ENCODE measurements at places on chromosomes 5 and 9.

DNA sequence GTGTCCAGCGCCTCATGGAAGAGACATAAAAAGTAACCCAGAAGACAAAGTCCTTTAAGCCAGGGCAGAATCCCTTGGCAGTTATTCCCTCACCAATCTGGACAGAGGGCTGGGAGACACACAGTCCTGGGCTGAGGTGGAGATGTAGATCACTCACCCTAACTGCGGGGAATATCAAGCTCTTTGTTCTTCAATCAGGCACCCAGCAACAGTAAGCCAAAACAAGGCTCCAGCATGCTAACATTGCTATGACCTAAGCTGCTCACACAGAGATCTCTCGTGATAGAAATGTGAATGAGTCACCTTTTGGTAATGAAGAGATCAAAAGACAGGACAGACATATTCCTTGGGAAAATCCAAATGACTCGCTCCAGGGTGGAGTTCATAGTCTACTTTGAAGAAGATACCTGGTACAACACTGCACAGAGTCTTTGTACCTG, 101.3 kb downstream of the FBN2 start:
- DNase-seq, result no peak

- DNase-seq, result no peak
These were observed 1696.0 kb upstream of the WWC1 start for GRCh38 chr5:166595274-166595951.

- no peak for DNase-seq
These were observed 88.0 kb downstream of the PLPP1 start for GRCh38 chr5:55446640-55447351.

DNA sequence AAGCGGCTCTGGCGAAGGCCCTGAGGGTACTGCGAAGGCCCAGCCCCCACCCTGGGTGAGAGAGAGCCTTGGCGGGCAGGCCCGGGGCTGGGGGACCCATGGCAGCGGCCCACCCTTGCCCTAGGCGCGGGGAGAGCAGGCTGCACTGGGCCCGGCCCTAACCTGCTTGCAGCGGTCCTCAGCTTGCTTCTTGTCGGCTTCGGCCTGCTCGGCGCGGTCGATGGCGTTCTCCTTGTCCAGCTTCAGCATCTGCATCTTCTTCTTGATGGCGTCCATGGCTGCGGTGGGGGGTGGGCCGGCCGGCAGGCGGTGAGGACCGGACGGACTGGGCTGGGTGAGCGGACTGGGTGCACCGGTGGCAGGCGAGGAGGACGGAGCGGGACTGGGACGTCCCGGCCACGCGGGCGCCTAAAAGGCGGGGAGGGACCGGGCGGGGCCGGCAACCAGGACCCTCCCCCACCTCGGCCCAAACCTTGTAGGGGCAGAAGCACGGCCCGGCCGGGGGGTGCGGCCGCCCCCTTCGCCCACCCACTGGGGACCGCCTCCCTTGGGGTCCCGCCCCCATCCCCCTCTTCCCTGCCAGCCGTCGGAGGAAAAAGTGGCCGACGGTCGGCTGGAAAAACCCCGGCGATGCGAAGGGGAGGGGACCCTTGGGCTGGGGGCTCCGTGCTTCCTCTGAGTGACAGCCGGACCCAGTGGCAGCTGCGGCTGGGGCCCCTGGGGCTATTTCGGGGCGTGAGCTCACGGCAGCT, at the start of gene TPM2:
TSS of gene TPM2 (minus strand) at position 384 of the 752 bp plus-strand sequence. CDS start at position 276, 108 bp downstream.
- no peak for DNase-seq

DNA sequence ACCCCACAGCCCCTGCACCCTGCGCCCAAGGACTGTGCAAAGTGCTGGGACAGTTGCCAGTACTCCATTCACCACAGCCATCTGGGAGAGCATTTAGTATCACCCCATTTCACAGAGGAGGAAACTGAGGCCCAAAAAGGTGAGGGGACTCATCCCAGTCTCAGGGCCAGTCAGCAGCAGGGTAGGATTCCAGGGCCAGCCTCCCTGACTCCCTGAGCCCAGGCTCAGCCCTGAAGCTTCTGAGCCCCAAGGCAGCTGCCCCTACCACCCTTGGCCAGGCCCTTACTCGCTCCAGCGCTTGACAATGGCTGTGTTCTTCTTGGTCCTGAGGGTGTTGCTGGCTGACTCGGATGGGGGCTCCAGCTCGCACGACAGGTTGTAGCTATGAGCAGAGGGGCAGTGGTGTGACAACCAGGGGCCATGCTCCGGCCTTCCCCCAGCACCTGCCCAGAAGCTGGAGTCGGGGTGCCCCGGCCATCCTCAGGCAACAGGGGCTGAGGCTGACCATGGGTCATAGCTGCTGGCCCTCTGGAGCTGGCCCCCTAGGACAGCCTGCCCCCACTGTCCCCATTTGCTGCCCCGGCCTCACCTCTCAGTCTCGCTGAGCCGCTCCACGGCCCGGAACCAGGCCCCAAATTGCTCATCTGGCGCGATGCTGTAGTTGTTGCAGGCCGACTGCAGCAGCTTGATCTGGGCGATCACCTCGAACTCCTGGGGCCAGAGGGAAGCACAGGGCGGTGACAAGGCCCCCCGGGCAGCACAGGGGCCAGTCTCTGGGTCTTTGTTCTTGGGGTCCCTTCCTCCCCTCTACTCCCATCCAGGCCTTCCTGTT, 18.6 kb downstream of the RALGDS start:
- no peak for DNase-seq

GRCh38 chr9:126151031-126151685, 175.5 kb upstream of the MVB12B start:
- DNase-seq, result no peak

- no peak for DNase-seq
These were observed 200.1 kb upstream of the TBC1D2 start for GRCh38 chr9:98455256-98456155.

- no peak for DNase-seq
These were observed 105.1 kb upstream of the CTSL start for GRCh38 chr9:87620731-87621322.

DNA sequence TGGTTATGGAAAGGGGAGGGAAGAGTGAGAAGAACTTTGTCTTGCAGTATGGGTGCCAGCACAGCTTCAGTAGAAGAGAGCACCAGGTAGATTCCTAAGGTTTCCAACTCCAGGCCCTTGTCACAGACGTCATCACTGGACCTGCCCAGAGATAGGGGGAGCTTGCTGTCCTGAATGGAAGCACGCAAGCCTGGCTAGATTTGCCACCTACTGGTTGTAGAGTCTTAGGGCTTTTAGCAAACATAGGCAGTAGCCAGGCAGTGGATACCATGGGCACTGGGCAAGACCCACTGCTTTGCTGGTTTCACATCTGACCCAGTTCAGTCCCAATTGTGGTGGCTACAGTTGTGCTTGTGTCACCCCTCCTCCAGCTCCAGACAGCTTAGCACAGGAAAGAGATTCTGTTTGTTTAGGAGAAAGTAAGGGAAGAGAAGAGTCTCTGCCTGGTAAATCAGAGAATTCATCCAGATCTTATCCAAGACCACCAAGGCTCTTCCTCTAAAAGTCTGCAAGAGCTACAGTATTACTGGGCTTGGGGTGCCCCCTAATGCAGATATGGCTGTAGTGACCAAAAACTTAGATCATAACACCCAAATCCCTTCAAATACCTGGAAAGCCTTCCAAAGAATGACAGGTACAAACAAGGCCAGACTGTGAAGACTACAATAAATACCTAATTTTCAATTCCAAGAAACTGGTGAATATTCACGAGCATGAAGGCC, 158.9 kb downstream of the HINT1 start:
- DNase-seq, result no peak

DNA sequence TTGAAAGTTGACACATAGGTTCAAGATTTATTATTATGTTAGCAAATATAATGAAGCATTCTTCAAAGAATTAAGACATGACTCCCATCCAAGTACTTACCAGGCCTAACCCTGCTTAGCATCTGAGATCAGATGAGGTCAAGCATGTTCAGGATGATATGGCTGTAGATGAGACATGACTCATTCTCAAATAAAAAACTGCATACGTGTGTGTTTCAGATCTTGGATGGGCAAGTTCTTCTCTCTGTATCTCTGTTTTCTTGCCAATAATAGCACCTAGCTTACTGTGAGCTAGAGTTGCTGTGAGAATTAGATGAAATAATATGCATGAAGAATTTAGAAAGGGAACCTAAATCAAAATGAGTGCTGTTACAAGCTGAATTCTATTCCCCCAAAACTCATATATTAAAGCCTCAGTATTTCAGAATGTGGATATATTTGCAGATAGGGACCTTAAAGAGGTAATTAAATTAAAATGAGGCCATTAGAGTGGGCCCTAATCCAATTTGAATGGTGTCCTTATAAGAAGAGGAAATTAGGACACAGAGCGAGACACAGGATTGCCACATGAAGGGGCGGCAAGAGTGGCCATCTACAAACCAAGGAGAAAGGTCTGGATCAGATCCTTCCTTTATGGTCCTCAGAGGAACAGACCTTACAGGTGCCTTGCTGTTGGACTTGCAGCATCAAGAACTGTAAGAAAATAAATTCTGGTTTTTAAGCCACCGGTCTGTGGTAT, 146.2 kb downstream of the MARCHF11 start:
- DNase-seq, result no peak

GRCh38 chr5:29697785-29698414, 1495.6 kb upstream of the CDH6 start:
- DNase-seq, result no peak

DNA sequence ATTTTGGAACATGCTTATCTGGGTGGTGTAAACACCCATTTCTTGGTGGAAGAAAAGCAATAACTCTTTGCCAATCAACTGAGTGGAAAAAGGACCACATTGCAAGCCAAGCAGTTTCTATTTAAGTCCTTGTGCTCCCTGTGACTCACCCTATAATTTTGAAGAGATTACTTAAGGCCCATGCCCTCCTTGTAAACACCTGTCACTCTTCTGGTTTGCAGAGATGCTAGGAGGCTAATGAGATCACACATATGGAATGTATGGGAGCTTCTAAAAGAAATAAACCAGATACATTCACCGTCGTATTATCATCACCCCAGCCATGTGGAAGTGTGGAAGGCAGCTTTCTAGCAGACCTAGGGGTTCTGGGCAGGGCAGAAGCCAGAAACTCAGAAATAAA, 337.1 kb downstream of the GADD45G start:
- DNase-seq, result no peak

- no peak for DNase-seq
These were observed 14.1 kb downstream of the MARCHF6 start for GRCh38 chr5:10367579-10367978.

DNA sequence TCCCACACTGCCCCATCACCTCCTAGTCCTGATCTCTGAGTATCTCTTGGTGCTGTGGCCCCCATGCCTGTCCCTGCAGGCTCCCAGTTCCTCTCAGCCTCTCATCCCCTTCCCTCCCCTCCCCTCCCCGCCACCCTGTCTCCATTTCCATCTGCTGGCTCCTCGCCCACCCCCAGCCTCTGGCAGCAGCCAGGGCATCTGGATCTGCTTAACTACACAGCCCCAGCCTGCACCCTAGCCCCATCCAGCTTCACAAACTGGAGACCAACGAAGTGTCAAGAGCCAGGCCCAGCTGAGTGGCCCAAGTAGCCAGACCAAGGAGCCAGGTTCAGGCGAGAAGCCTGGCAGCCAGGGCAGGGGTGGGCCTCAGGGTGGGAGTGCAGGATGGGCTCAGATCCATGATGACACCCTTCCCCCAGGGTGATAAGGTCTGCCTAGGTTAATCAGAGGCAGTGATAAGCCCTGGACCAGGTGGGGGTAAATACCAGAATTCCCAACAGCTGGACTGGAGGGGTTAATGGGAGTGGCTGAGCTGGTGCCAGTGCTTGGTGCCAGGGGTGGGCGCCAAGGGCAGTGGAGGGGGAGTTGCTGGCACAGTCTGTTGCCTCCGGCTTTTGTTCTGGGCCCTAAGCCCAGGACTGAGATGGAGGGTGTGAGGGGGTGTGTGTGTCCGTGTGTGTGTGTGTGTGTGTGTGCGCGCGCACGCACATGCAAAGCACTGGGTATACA, 2.5 kb downstream of the IL11RA start:
- DNase-seq, result no peak

DNA sequence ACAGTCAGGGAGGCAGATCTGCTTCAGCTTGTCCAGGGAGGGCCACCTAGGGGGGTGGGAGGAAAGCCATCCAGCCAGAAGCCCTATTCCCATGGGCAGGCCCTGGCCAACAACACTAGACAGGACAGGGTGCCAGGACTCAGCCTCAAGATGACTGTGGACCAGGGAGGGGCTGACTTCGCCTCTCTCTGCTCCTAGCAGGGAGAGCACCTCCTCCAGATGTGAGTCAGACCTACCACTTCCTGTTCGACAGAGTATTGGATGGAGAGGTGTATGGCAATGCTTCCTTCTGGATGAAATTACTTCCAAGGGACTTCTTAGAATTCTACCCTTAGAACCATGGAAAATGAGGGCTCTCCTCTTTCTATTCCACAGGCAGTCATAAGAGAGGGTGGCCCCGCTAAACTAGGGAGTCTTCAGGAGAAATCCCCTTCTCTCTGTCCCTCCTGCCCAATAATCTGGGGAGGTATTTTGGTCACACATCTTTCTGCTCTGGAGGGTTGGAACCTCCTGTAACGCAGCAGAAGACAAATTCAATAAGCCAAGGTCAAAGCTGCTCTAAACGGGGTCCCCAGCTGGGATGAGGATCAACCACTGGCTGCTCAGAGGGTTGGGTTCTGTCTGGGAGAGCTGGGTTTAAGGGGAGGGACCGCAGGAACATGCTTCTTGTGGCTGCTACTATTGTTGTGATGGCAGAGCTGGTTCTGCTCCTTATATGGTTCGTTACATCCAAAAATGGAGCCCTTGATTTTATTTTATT, 23.2 kb upstream of the RCL1 start:
- no peak for DNase-seq

- DNase-seq, result no peak
These were observed 26.3 kb downstream of the SLC46A2 start for GRCh38 chr9:112864403-112864802.

DNA sequence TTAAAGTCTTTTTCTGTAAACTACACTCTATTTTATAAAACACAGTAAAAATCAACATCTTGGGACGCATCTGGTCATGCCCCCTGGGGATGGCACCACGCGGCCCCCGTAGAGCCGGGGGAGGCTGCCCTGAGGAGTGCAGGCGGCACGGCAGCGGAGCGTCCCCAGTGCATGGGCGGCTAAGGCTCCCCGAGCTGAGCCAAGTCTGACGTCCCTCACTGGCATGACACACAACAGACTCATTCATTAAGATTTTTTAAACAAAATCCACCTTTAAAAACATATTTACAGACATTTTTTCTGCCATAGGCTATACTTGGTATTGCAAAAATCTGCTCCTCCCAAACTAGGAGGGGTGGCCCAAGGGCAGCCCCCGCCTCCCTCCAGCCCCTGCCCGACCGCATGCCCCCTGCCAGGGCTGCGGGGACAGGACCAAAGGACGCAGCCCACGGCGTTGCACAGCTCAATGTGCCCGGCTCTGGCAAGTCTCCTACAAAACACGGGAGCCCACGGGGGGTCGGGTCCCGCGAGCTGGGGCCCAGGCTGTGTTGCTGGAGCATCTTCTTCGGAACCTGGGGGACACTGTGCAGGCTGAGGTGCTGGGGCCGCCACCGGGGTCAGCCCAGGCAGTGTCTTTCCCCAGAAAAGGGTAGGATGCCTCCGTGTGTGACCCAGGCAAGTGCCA, 11.8 kb upstream of the SEC16A start:
- no peak for DNase-seq

GRCh38 chr5:145811834-145812625, 23.1 kb downstream of the PRELID2 start:
- DNase-seq, result no peak

All from activated CD4-positive, CD25-positive, alpha-beta regulatory T cell treated with anti-CD3 and anti-CD28 coated beads, Interleukin-2, amount 50 U/mL, for 72 hours (primary cell).